Activated CD4-positive, CD25-positive, alpha-beta regulatory T cell treated with anti-CD3 and anti-CD28 coated beads, Interleukin-2, amount 50 U/mL, for 16 hours (primary cell): ENCODE measurements at places on chromosomes 16 and 17.

DNA sequence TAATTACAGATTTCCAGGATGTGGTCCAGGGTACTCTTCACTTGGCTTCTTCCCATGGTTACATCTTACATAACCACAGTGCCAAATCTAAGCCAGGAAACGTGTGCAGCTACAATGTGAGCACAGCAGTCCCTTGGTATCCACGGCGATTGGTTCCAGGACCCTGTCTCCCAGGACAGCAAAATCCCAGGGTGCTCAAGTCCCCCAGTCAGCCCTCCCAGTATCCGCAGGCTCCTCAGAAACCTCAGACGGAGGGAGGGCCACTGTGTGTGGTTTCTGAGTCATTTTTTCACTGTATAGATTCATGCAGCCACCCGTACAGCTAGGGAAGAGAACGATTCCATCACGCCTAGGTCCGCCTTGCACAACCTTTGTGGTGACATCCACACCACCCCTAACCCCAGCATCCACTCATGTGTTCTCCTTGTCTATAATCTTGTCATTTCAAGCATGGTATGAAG lies 11.1 kb upstream of the ATP2C2 start:
- no peak for DNase-seq

- DNase-seq = no peak
Measured at GRCh38 chr17:57067162-57067561, 17.9 kb upstream of the AKAP1 start.

GRCh38 chr17:75734674-75735294 lies 13.5 kb downstream of the ITGB4 start:
- no peak for DNase-seq

DNA sequence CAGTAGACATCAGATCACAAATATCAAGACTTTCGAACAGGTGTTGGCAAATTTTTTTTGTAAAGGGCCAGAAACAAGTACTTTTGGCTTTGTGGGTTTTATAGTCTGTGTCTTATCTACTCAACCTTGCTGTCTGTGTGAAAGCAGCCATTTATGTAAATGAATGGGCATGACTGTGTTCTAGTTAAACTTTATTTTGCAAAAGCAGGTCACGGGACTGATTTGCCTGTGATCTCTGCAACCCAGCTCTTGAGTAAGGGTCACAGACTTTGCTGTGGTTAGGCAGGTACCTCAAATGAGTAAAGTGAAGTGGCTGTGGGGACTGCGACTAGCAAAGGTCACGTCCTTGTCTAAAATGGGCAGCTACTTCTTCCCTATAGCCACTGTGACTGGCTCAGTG lies 136.5 kb downstream of the FTO start:
- no peak for DNase-seq

DNA sequence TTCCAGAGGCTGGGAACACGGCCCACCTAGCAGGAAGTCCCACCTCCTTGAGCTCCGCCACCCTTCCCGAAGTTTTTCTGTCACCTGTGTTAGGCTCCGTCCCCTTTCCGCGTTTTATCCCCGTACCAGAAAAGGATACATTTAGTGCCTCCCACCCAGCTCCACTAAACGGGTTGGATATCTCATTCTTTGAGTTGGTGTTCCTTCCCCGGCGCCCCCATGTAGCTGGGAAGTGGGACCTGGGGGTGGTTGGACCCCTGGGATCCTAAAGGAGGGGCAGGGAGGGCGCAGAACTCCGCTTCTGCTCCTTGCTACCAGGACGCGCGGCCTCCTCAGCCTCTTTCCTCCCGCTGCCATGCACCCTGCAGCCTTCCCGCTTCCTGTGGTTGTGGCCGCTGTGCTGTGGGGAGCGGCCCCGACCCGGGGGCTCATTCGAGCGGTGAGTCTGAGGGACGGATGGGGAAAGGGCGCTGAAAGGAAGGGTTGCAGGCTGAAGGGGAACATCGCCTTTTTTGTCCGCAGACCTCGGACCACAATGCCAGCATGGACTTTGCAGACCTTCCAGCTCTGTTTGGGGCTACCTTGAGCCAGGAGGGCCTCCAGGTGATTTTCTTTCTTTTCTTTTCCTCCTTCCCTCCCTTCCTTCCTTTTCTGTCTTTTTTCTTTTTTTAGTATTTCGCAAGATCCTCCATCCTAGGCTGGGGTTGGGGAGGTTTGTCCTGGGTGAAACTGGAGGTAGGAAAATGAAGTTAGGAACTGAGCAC lies 669 bp downstream of the RNF167 start:
- no peak for DNase-seq

GRCh38 chr17:32772453-32773025 lies 104.4 kb downstream of the MYO1D start:
- DNase-seq = no peak

- DNase-seq = peak; percentile 7
Measured at GRCh38 chr17:49031965-49032928, 35.1 kb downstream of the IGF2BP1 start.

GRCh38 chr17:75074532-75074931 lies 13.2 kb upstream of the SLC16A5 start:
- no peak for DNase-seq

GRCh38 chr16:53053967-53054669 lies 673 bp upstream of the CHD9 start:
- DNase-seq = no peak

DNA sequence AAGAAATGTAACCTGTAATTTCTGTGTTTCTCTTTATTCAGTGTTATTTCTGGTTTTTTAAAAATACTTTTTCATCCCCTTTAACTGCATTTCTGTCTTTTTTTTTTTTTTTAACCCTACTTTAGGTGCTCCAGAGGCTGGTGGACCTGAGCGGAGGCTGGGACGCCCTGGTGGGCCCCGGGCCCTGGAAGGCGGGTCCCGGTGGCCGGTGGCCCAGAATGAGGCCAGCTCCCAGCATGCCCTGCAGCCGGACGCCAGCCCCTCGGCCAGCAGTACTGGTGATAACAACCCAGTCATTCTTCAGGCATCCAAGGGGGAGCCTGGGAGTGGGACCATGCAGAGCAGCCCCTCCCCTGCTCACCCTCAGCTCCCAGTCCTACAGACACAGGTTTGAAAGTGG lies 1.5 kb downstream of the SRCAP start:
- DNase-seq = no peak

- DNase-seq = no peak
Measured at GRCh38 chr17:10633738-10634379, 23.2 kb downstream of the MYH3 start.

DNA sequence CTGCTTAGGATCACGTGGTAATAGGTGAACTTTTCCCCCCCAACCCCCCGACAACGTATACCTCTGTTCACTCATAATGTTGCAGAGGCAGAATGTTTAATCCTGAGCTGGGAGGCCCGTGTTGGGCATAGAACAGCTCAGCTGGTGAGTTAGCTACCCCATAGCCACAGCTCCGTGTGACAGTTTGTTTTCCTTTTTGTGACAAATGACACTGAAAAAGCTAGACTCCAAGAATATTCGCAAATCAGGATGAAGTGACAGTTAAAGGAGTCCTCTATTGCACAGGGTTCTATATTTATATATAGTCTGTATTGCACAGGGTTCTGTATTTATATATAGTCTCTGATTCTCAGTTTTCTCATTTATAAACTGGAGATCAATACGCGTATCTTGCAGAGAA lies 33.8 kb downstream of the MYH13 start:
- DNase-seq = no peak

DNA sequence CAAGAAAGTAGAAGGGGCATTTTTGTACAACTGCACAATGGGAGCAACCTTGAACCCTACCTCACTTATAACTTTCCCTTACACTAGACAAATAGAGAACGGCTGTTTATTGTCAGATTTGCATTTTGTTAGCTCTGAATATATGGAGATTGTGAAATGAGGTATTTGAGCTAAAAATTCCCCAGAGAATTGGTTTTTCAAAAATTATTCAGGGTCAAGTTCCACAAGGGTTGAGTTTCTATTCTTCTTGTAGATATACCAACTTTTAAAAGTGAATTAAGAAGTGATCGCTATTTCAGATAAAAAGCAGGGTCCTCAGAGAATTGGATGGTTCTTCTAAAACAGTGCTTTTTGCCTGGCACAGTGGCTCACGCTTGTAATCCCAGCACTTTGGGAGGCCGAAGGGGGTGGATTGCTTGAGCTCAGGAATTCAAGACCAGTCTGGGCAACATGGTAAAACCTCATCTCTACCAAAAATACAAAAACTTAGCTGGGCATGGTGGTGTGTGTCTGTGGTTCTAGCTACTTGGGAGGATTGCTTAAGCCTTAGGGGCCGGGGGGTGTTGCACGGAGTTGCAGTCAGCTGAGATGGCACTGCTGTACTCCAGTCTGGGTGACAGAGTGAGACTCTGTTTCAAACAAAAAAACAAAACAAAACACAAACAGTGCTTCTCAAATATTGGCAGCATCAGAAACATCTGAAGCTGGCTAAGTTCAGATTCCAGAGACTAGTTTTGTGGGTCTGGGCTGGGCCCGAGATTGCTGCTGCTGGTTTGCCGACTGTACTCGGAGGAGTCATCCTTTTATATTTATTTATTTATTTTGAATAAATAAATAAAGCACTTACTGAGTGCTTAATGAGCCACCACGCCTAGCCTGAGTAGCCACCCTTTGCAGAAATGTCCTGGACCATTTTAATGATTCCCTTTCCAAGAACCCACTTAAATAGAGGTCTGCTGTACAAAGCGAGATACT lies 50.9 kb downstream of the PECAM1 start:
- no peak for DNase-seq
